Colonic mucosa (tissue), 4 donors: ENCODE measurements at places on chromosomes 6 and 20.

DNA sequence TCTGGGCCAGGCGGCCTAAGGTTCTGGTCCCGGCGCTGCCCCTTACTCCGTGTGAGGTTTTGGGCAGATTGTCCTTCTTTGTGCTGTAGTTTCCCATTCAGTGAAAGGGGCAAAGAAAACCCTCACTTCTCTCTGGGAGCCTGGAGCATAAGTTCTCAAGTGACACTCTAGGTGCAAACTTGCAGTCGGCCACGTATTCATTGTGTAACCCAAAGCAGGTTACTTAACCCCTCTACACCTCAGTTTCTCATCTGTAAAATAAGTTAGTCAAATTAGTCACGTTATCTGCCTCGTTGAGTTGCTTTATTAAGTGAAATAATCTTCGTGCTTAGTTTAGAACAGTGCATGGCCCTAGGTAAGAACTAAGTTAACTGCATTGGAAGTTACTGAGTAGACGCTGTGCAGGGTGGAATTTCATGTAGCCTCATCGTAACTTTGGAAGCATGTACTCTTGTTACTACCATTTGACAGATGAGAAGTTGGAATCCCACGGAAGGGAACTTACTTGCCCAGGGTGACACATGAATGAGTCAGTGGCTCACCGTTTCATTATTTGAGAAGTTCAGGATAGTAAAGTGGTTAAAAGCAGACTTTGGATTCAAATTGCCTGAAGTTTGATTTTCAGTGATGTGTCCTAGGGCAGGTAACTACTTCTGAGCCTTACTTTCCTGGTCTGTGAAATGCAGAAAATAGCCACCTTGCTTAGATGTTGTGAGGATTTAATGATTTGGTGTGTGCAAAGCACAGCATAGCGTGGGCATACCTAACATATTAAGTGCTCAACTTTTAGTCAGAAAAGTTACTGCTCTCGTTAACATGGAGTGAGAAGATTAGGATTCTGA, 556 bp upstream of the MROH8 start:
- H3K27me3 ChIP-seq: no peaks in the 10 kb centered on the region
- H3K4me1 ChIP-seq: peaks cover 8% of the 10 kb centered on the region
- no peaks in the 10 kb centered on the region for H3K36me3 ChIP-seq
- no peak for DNase-seq
- H3K27ac ChIP-seq: peak overlapping the region; percentile 100

- no peak overlapping the region for H3K4me3 ChIP-seq
- no peaks in the 10 kb centered on the region for H3K36me3 ChIP-seq
- peaks cover 4% of the 10 kb centered on the region for H3K4me1 ChIP-seq
- no peak overlapping the region for H3K27ac ChIP-seq
Measured at GRCh38 chr20:57211908-57212533, 54.4 kb downstream of the BMP7 start.

- no peaks in the 10 kb centered on the region for H3K4me1 ChIP-seq
- no peak overlapping the region for H3K27ac ChIP-seq
- H3K27me3 ChIP-seq: no peaks in the 10 kb centered on the region
- no peak for DNase-seq
Measured at GRCh38 chr6:168903613-168904345, 349.9 kb downstream of the THBS2 start.

DNA sequence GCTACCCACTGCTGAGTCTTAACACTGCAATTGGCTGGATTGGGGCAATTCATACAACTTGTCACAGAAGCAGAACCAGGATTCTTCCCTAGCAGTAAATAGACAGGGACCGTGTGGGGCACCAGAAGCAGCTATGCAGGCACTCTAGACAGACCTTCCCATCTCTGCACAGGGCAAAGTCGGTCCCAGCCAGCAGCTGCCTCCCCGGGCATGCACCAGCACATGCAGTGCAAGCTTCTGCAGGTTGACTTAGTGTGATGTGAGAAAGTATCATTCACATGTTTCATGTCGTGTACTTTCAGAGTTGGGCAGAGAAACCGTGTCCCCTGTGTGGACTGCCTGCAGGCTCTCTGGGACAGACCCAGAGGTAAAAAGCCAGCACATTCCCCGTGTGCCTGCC, 98.0 kb upstream of the FOXA2 start:
- H3K27me3 ChIP-seq: no peaks in the 10 kb centered on the region
- H3K4me1 ChIP-seq: no peaks in the 10 kb centered on the region
- no peak overlapping the region for H3K27ac ChIP-seq
- DNase-seq: no peak

GRCh38 chr6:137579612-137580011, 85.4 kb upstream of the OLIG3 start:
- H3K36me3 ChIP-seq: no peaks in the 10 kb centered on the region
- no peak overlapping the region for H3K4me3 ChIP-seq
- H3K27ac ChIP-seq: no peak overlapping the region
- DNase-seq: no peak
- H3K4me1 ChIP-seq: no peaks in the 10 kb centered on the region

DNA sequence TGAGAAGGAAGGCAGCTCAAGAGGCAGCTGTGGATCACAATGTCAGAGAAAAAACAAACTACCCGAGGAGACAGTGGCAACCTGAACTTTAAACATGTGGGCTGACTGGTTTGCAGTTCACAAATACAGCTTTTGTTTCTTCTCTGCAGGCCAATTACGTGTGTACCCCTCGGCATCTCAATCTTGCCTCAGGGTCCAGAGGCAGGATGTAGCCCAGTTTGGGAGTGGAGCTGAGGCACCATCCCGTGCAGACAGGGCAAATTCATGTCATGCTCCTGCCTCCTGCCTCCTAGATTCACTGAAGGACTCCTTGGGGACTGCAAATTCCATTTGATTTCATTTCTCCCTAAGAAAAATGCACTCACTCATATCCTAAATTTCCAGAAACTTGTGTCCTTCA, 94.2 kb upstream of the KCNK16 start:
- H3K4me3 ChIP-seq: no peak overlapping the region
- H3K27me3 ChIP-seq: no peaks in the 10 kb centered on the region
- H3K36me3 ChIP-seq: no peaks in the 10 kb centered on the region
- no peak for DNase-seq
- no peaks in the 10 kb centered on the region for H3K4me1 ChIP-seq

DNA sequence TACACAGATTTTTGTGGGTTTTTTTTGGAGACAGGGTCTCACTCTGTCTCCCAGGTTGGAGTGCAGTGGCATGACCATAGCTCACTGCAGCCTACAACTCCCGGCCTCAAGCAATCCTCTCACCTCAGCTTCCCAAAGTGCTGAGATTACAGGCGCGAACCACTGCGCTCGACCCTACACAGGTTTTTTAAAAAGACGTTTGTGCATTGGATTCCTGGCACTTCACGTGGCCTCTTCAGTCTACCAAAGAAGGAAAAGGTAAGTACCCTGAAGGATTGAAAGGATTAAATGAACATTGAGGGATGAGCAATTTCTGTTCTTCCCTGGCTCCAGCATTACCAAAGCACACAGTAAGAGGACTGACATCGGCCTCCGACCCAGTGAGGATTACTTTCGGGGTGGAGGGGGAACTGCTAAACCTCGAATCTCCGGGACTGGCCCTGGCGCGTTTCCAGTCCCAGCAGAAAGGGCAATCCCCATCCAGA, 556 bp upstream of the YWHAB start:
- H3K27ac ChIP-seq: peak overlapping the region; percentile 59
- peak overlapping the region; percentile 92 for H3K4me3 ChIP-seq
- no peak for DNase-seq
- peaks cover 37% of the 10 kb centered on the region for H3K4me1 ChIP-seq

- no peak overlapping the region for H3K27ac ChIP-seq
- no peaks in the 10 kb centered on the region for H3K36me3 ChIP-seq
- no peaks in the 10 kb centered on the region for H3K4me1 ChIP-seq
- no peaks in the 10 kb centered on the region for H3K27me3 ChIP-seq
Measured at GRCh38 chr6:40788661-40789655, 201.8 kb upstream of the LRFN2 start.

- no peaks in the 10 kb centered on the region for H3K4me1 ChIP-seq
- H3K27me3 ChIP-seq: no peaks in the 10 kb centered on the region
- H3K36me3 ChIP-seq: no peaks in the 10 kb centered on the region
- no peak for DNase-seq
Measured at GRCh38 chr6:168678588-168678987, 237.6 kb downstream of the SMOC2 start.

GRCh38 chr20:41507436-41507835, 110.7 kb downstream of the CHD6 start:
- peaks cover 18% of the 10 kb centered on the region for H3K4me1 ChIP-seq
- no peaks in the 10 kb centered on the region for H3K27me3 ChIP-seq
- H3K4me3 ChIP-seq: no peak overlapping the region
- no peak for DNase-seq
- H3K36me3 ChIP-seq: no peaks in the 10 kb centered on the region
- no peak overlapping the region for H3K27ac ChIP-seq

- H3K36me3 ChIP-seq: no peaks in the 10 kb centered on the region
- no peaks in the 10 kb centered on the region for H3K4me1 ChIP-seq
- DNase-seq: no peak
Measured at GRCh38 chr6:85490516-85491248, 40.8 kb downstream of the NT5E start.

DNA sequence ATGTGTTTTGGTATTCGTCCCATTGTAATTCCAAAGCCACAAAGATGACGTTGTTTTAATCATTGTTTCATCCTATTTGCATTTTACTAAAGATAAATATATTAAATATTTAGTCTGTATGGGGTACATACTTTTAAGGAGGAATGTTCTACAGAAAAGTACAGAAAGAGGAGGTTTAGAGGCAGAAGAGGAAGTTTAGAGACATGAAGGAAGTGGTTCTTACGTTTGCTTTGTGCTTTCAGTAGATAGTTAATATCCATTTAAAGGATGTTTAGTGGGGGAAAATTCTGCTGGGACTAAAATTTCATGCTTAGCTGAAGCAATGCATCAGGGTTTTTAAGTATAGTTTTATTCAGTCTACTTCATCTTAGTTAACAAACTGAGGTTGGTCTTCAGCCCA, 116.6 kb downstream of the CRYBG1 start:
- DNase-seq: no peak
- H3K27me3 ChIP-seq: no peaks in the 10 kb centered on the region
- H3K36me3 ChIP-seq: no peaks in the 10 kb centered on the region
- no peak overlapping the region for H3K27ac ChIP-seq
- H3K4me1 ChIP-seq: no peaks in the 10 kb centered on the region

DNA sequence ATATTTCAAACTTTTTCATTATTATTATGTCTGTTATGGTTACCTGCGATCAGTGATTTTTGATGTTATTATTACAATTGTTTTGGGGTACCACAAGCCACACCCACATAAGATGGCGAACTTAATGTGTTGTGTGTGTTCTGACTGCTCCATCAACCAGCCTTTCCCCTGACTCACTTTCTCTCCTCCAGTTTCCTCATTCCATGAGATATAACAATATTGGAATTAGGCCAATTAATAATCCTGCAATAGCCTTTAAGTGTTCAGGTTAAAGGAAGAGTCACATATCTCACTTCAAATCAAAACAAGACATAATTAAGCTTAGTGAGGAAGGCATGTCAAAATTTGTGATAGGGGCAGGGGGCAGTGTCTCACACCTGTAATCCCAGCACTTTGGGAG, 16.3 kb upstream of the POPDC3 start:
- no peak overlapping the region for H3K27ac ChIP-seq
- no peaks in the 10 kb centered on the region for H3K4me1 ChIP-seq
- no peaks in the 10 kb centered on the region for H3K27me3 ChIP-seq
- no peak for DNase-seq

DNA sequence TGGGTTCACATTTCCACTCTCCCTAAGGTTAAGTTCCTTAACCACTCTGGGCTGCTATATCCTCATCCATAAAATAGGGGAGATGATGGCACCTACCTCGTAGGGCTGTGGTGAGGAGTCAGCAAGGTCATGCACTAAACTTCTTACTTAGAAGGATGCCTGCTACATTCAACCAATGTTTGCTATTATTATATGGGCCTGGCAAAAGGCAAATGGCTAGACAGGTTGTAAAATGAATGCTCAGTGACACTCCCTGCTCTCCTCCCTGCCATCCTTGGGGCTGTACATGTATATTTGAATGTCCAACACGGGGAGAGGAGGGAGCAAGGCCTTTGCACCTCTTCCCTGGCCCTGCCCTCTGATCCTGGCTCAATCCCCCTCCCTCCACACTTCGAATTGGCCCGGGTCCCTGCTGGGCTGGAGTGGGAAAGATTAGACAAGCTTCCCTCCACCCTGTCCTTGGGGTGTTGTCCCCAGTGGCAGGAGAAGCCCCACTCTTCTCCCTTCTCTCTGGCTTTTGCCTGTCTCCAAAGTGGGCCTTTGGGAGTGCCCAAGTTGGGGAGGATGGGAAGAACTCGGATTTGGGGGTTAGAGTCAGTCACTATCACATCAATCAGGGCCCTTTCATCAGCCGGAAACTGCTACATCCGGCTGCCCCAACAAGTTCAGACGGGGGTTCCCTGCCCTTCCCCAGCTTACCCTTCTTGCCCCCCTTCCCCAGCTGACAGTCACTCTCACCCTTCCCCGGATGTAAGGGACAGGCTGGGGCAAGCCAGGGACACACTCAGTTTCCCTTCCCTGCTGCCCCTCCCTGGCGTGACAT, 36.3 kb upstream of the VEGFA start:
- H3K27ac ChIP-seq: no peak overlapping the region
- no peak overlapping the region for H3K4me3 ChIP-seq
- H3K4me1 ChIP-seq: no peaks in the 10 kb centered on the region

GRCh38 chr6:127092466-127092865, 26.0 kb upstream of the RSPO3 start:
- no peaks in the 10 kb centered on the region for H3K27me3 ChIP-seq
- H3K4me1 ChIP-seq: no peaks in the 10 kb centered on the region
- H3K27ac ChIP-seq: no peak overlapping the region
- DNase-seq: no peak
- no peak overlapping the region for H3K4me3 ChIP-seq

DNA sequence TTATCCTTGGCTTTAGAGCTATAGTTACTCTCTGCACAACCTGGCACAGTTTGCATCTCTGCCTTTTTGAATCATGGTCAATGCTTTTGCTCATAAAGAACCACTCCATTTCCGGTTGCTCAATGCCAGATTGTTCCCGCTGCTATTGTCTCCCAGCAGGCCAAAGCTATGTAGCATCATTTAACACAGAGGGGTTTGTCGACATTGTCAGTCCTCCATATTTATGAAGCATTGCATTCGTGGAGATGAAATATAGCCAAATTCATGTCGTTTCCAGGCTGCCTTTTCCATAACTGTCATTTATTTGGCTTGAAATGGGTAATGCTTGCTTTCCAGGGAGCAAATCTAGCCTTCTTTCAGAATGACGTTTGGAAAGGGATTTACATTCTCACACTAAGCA, 598.8 kb downstream of the EPHA7 start:
- no peak overlapping the region for H3K27ac ChIP-seq
- no peaks in the 10 kb centered on the region for H3K4me1 ChIP-seq
- H3K36me3 ChIP-seq: no peaks in the 10 kb centered on the region
- H3K27me3 ChIP-seq: no peaks in the 10 kb centered on the region

GRCh38 chr6:118645395-118645794, 6.0 kb downstream of the CEP85L start:
- no peaks in the 10 kb centered on the region for H3K4me1 ChIP-seq
- H3K4me3 ChIP-seq: no peak overlapping the region
- no peaks in the 10 kb centered on the region for H3K27me3 ChIP-seq
- H3K27ac ChIP-seq: no peak overlapping the region
- DNase-seq: no peak

- peaks cover 8% of the 10 kb centered on the region for H3K27me3 ChIP-seq
- H3K36me3 ChIP-seq: no peaks in the 10 kb centered on the region
- DNase-seq: peak; percentile 85
- peak overlapping the region; percentile 59 for H3K4me3 ChIP-seq
- no peaks in the 10 kb centered on the region for H3K4me1 ChIP-seq
Measured at GRCh38 chr6:158536084-158536890, 23.6 kb upstream of the TMEM181 start.

- no peak overlapping the region for H3K4me3 ChIP-seq
- no peaks in the 10 kb centered on the region for H3K4me1 ChIP-seq
- no peak overlapping the region for H3K27ac ChIP-seq
- DNase-seq: no peak
Measured at GRCh38 chr20:32562495-32562911, 22.6 kb downstream of the NOL4L start.
